Regular cardiac myocyte (primary cell): ENCODE measurements at places on chromosomes 5 and 9. TPM values are rescaled to one million over a fixed set of nuclear protein-coding genes. Genes with fewer than 3 reads are reported as not detected.

Gene CIZ1
- total RNA-seq: 12.7 and 17.6 TPM in 2 replicates

Gene OR1J1
- total RNA-seq: not detected in 2 replicates

Gene ACTBL2
- total RNA-seq: under 0.01 and 0.19 TPM in 2 replicates

Gene C5orf58
- total RNA-seq: under 0.01 TPM in 1 of 2 replicates, not detected in the other

Gene TPPP
- total RNA-seq: under 0.01 and 0.19 TPM in 2 replicates

Gene TRIM36
- total RNA-seq: 0.38 and 0.56 TPM in 2 replicates

Gene NPR3
- total RNA-seq: 91.6 and 102 TPM in 2 replicates

Gene INSL4
- not detected in 2 replicates for total RNA-seq

Gene FOXD4L5
- total RNA-seq: under 0.01 and 0.19 TPM in 2 replicates
